Activated CD4-positive, alpha-beta memory T cell treated with anti-CD3 and anti-CD28 coated beads for 36 hours (primary cell): ENCODE measurements at places on chromosomes 1 and 21.

GRCh38 chr1:67748630-67749029, 63.6 kb downstream of the GADD45A start:
- no peak for DNase-seq
- no peaks in the 10 kb centered on the region for H3K36me3 ChIP-seq
- no peak overlapping the region for H3K4me3 ChIP-seq
- no peak overlapping the region for H3K27ac ChIP-seq
- peaks cover 22% of the 10 kb centered on the region for H3K4me1 ChIP-seq

DNA sequence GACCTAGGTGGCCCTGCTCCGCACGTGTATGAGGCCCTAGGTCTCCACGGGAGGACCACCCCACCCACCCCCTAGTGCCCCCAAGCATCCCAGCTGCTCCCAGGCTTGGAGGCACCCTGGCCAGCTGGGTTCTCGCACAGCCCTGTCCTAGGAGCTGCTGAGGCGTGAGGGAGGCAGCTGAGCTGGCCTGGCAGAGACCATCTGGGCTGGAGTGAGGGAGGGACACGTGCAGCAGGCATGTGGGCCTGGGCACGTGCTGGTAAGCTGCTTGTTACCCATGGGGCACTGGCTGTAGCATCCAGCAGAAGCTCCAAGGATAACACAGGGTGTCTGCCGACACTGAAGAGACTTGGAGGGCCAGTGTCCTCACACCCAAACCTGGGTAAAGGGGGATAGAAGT, 10.1 kb downstream of the SLC6A9 start:
- H3K4me3 ChIP-seq: no peak overlapping the region
- H3K36me3 ChIP-seq: peaks cover 11% of the 10 kb centered on the region
- no peaks in the 10 kb centered on the region for H3K27me3 ChIP-seq
- H3K4me1 ChIP-seq: no peaks in the 10 kb centered on the region
- no peak overlapping the region for H3K27ac ChIP-seq

- no peaks in the 10 kb centered on the region for H3K36me3 ChIP-seq
- no peak overlapping the region for H3K27ac ChIP-seq
- peaks cover 6% of the 10 kb centered on the region for H3K27me3 ChIP-seq
Measured at GRCh38 chr1:237875291-237875690, 15.4 kb downstream of the ZP4 start.

DNA sequence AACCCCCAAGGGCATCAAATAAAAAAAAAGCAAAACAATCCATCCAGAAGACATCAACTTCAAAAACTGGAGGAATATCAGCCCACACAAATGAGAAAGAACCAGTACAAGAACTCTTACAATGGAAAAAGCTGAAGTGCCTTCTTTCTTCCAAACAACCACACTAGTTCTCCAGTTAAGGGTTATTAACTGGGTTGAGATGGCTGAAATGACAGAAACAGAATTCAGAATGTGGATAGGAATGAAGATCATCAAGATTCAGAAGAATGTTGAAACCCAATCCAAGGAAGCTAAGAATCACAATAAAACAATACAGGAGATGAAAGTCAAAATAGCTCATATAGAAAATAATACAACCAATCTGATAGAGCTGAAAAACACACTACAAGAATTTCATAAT, 104.5 kb downstream of the NME7 start:
- H3K36me3 ChIP-seq: peaks cover 48% of the 10 kb centered on the region
- no peaks in the 10 kb centered on the region for H3K27me3 ChIP-seq
- DNase-seq: no peak
- H3K4me1 ChIP-seq: no peaks in the 10 kb centered on the region
- no peak overlapping the region for H3K4me3 ChIP-seq

GRCh38 chr1:225750420-225750819, 27.2 kb upstream of the SRP9 start:
- H3K27ac ChIP-seq: no peak overlapping the region
- no peak for DNase-seq
- no peak overlapping the region for H3K4me3 ChIP-seq

- H3K36me3 ChIP-seq: no peaks in the 10 kb centered on the region
- no peaks in the 10 kb centered on the region for H3K4me1 ChIP-seq
- no peak for DNase-seq
- H3K27ac ChIP-seq: no peak overlapping the region
Measured at GRCh38 chr1:76759950-76760349, 107.3 kb upstream of the ST6GALNAC5 start.

DNA sequence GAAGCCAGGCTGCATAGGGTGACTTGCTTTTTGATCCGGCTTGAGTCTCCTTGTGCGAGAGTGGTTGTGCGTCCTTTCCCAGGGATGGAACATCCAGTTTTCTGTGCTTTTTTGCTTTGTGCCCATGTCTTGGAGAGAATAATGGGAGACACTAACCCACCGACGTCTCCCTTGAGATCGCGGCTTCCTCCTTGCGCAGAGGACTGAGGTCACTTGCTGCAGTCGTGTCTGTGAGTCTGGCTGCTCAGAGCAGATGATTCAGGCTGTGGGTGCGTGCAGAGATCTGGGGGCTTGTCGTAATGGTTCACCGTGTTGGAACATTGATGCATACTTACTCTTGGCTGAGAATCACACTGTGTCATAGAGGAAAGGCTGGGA, 164.5 kb upstream of the CACNA1E start:
- peak overlapping the region; percentile 64 for H3K4me3 ChIP-seq
- H3K27me3 ChIP-seq: peaks cover 57% of the 10 kb centered on the region
- DNase-seq: peak; percentile 15
- H3K27ac ChIP-seq: no peak overlapping the region

DNA sequence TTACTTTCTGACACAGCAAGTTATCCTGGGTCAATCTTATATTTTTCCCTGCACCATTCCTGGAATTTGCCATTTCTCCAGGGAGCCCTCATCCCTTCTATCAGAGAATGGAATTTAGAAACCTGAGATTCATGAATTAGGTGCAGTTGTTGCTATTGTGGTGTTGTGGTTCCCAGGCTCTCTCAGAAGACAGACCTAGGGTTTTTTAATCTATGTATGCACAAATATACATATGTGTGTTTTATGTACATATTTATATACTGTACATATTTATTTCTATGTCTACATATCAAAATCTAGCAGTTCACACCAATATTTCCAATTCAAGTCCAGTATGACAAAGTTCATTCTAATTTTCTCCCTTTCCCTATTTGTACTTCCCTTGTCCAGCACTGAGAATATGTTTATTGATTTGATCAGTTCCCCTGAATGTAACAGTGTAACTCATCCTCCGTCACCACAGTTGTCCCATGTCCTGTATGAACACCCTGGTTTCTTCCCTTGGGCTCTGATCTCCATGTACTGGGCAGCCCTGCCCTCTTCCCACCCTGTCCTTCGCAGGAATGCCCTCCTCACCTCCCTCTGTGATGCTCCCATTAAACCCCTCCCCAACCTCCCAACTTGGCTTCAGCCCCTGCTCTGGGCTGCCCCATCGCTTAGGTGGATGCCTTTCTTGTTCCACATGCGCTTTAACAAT, 145.5 kb downstream of the VPS13D start:
- no peak overlapping the region for H3K27ac ChIP-seq
- H3K36me3 ChIP-seq: peaks cover 19% of the 10 kb centered on the region
- no peaks in the 10 kb centered on the region for H3K27me3 ChIP-seq
- H3K4me1 ChIP-seq: peaks cover 5% of the 10 kb centered on the region

- no peak overlapping the region for H3K4me3 ChIP-seq
- H3K27ac ChIP-seq: no peak overlapping the region
- H3K27me3 ChIP-seq: no peaks in the 10 kb centered on the region
- no peak for DNase-seq
- H3K36me3 ChIP-seq: peaks cover 14% of the 10 kb centered on the region
- H3K4me1 ChIP-seq: peaks cover 42% of the 10 kb centered on the region
Measured at GRCh38 chr1:39416609-39417008, 74.8 kb upstream of the BMP8A start.
